Ureter (tissue), 1 donor: ENCODE measurements at places on chromosomes 5 and 9. TPM values are rescaled to one million over a fixed set of nuclear protein-coding genes. Genes with fewer than 3 reads are reported as not detected.

TUSC1 gene
- total RNA-seq = 13.3 TPM

- no peak for DNase-seq
Measured at GRCh38 chr9:123940721-123941523, 11.0 kb upstream of the DENND1A start.

- no peak for DNase-seq
Measured at GRCh38 chr5:109163336-109163735, 246.4 kb downstream of the PJA2 start.

DNA sequence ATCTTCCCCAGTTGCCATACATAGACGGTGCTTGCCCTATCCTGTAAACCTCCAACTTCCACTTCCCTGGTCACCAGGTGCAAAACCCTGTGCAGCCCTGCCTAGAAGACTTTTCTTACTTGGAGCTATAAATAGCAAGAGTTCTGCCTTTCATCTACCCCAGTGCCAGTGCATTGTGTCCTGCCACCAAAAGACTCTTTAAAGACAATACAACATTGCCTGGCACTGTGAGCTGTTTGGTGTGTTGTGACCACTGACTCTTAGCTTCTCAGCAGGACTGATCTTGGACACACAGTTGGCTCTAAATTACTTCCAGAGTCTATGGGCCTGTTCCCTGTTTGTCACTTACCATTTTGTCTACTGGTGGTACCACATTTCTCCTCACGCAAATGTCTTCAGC, 608.1 kb downstream of the CDH9 start:
- no peak for DNase-seq

CETN3 gene
- total RNA-seq = 26.1 TPM

- no peak for DNase-seq
Measured at GRCh38 chr9:33131790-33132772, 35.1 kb downstream of the B4GALT1 start.

- DNase-seq = no peak
Measured at GRCh38 chr5:154390746-154391359, 54.9 kb upstream of the SAP30L start.

DNA sequence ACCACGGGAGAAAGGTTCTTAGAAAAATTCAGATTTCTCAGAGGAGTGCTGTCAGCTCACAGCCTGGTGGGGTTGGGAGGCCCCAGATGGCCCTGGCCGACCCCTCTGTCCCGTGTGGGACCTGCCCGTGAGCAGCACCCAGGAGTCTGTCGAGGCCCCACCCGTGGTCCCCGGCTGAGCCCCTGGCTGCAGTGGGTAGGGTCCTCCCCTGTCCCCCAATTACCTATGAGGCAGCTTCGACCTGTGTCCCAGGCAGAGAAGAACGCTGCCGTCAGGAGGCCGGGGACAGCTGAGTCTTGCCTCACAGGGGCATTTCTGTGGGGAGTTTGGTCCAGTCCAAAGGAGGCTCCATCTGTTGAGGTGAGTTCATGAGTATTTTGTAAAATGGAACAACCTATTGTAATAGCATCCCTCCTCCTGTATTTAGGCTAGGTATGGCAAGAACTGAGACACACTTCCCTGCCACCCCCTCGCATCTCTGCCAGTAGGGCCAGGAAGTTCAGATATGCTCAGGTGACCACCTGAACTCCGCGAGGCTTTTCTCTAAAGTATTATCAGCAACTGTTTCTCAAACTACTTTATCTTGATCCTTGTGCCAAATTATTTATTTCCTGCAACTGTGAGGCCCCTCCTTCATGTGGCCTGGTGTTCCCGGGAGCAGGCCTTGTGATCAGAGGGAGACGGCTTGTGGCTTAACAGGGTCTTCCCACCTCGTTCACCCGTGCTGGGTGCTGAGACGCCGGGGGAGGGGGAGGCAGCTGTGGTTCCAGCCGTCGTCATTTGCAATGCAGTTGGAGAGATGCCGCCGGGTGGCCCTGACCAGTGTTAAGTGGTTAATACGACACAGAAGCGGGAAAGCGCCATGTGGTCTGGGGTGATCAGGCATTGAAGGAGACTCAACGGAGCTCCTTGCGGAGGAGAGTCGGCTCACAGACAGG, 1.7 kb downstream of the AHRR start:
- no peak for DNase-seq

GRCh38 chr5:17290540-17290974, 73.1 kb downstream of the BASP1 start:
- DNase-seq = no peak

LCN12 gene
- 3.4 TPM for total RNA-seq

PCSK5 gene
- 13.8 TPM for total RNA-seq

DNA sequence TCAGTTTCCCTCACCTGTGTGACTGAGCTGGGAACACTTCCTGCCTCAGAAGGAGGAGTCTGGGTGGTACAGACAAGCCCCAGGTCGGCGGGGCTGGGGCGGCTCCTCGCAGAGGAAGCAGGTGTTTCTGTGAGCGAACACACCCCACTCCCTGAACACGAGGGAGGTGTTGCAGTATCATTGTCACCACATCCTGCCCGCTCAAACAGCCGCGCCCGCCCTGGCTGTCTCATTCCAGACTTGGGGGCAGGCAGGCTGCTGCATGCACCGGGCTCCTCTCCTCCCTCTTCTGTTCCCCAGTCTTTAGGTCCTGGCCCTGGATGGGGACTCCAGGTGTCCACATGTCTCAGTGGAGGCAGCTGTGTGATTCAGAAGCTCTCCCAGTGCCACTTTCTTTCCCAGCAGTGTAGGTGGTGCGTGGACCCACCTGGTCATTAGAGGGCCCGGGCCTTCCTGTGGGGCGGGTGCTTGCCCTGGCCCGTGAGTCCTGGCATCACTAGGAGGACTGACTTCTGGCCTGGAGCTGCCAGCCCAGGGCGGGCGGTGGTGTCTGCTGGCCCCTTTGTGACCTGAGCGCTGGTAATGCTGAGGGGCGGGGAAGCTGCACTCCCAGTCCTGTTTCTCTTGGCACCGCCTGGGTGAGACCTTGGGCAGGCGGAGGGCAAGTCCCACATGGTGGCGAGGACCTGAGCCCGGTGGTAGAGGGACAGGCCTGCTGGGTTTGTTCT, 18.3 kb upstream of the PHYHD1 start:
- DNase-seq = peak; percentile 91

GRCh38 chr9:120774719-120775118, 18.5 kb downstream of the FBXW2 start:
- DNase-seq = no peak

CYLC2 gene
- total RNA-seq = not detected
